ENCODE measurements at places on chromosomes 6 and 20.

GRCh38 chr20:19083136-19083621 lies 129.3 kb upstream of the SLC24A3 start:
- DNase-seq = no peak

DNA sequence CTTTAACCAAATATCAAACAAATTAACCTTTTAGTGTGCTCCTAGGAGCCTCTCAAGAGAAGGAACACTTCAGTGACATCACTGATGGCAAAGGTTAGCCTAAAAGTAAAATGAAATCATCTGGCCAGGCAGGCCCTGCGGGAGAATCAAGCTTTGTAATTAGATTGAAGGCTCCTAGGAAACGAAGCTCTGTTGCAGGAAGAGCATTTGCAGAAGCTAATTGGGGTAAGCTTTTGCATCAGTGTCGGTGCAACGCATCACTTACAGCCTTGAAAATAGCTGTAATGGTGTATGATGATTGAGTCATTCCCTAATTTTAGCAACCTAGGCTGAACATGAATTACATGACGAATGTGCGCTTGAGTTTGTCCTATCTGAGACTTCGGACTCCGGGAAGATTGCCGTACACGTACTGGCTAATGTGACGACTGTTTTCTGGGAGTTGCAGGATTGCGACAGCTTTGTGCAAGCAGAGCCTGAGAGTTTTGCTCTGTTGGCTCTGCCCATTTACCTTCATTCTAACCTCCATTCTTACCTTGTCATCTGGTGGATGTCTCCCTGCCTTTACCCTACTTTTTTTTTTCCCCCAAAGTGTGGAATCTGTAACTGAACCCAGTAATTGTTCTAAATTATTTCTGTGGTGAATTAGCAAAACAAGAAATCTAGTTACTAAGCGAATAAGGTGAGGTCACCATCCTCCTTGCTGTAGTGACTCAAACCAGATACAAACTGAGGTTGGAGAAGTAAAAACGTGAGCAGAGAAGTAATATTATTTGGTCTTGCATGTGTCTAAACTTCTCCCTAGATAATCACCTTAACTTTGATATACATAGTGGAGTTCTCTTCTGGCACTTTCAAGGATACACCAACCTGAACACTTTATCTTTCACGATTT lies 675.9 kb upstream of the CITED2 start:
- no peak for DNase-seq

GRCh38 chr6:87102151-87102621 lies 7.3 kb upstream of the CGA start:
- DNase-seq = no peak

- DNase-seq = no peak
These were observed 219.0 kb downstream of the NKAIN2 start for GRCh38 chr6:124022641-124023040.

DNA sequence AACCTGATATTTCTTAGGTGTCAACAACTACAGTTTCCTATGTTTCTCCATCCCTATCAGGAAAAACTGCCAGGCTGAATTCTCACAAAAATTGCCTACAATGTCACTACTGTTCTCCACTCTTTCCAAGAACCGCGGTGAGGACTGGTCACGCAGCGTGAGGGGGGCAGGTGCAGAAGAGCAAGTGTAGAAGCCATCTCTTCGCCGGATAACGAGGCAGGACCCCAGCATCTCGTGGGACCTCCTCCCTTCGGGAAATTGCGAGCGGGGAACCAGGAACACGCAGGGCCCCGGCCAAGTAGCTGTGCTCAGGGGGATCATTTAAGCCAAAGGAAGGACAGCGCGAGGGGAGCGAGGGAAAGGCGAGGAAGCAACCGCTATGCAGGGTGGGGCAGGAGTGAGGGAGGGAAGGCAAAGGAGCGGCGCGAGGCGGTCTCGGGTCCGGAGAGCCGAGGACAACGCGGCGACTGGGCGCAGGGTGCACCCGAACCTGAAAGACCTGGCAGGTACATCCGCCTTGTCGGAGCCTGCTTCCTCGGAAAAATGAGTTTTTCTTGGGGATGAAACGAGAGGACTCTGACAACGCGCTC lies 559 bp downstream of the APMAP start:
- no peak for DNase-seq

Data from fibroblast of skin of abdomen (primary cell).